ENCODE measurements at places on chromosomes 13 and 19.

- DNase-seq, result no peak
These were observed 70.2 kb upstream of the ZDHHC20 start for GRCh38 chr13:21529146-21529893.

GRCh38 chr13:33373624-33374023 lies 88.1 kb upstream of the STARD13 start:
- no peak for DNase-seq

DNA sequence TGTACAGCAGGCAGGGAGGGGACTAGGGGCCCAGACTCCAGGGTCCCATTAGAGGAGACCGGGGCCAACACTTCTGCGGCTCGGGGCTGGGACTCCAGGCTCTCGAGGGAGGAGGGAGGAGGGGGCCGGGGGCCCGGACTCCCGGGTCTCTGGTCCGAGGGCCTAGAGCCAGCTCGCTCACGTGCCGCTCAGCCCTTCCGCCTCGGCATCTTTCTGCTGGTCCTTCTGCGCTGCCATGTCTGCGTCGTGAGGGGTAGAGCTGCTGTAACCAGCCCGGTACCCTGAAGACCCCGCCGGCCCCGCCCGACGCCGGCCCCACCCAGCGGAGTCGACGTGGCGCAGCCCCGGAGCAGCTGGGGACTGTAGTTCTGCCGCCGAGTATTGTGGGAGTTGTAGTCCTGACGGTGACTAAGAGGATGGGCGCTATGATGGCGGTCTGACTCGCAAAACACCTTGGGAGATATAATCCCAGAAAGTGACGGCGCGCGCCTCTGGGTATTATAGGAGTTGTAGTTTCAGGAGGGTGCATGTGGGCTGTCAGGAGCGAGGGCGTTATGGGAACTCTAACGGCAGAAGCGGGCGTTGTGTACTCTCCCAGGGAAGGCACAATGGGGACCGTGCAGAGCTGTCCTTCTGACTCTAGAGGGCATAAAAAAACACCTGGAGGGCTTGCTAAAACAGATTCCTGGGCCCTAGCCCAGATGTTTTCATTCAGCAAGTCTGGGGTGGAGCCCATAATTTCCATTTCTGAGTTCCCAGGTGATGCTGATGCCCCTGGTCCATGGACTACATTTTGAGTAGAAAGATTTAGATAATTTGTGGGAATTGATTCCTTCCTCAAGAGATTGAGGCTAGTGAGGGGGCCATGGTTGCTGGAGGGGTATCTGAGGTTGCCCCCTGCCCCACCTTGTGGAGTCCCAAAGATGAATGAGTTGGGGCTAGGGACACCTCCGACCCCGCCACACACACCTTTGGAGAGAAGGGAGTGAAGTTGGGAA lies at the start of gene RABAC1:
Gene RABAC1, minus strand, starts transcription at position 266 of the 998 bp plus-strand sequence. Its CDS starts 29 bp downstream, at position 237.
- DNase-seq, result peak; percentile 90

GRCh38 chr13:42112864-42113263 lies 64.4 kb downstream of the DGKH start:
- DNase-seq, result no peak

- no peak for DNase-seq
These were observed 94.7 kb upstream of the PRR20A start for GRCh38 chr13:57045826-57046546.

GRCh38 chr13:66887088-66887487 lies 343.0 kb downstream of the PCDH9 start:
- DNase-seq, result peak; percentile 21

GRCh38 chr19:1841209-1841924 lies 6.9 kb downstream of the REXO1 start:
- DNase-seq, result no peak

DNA sequence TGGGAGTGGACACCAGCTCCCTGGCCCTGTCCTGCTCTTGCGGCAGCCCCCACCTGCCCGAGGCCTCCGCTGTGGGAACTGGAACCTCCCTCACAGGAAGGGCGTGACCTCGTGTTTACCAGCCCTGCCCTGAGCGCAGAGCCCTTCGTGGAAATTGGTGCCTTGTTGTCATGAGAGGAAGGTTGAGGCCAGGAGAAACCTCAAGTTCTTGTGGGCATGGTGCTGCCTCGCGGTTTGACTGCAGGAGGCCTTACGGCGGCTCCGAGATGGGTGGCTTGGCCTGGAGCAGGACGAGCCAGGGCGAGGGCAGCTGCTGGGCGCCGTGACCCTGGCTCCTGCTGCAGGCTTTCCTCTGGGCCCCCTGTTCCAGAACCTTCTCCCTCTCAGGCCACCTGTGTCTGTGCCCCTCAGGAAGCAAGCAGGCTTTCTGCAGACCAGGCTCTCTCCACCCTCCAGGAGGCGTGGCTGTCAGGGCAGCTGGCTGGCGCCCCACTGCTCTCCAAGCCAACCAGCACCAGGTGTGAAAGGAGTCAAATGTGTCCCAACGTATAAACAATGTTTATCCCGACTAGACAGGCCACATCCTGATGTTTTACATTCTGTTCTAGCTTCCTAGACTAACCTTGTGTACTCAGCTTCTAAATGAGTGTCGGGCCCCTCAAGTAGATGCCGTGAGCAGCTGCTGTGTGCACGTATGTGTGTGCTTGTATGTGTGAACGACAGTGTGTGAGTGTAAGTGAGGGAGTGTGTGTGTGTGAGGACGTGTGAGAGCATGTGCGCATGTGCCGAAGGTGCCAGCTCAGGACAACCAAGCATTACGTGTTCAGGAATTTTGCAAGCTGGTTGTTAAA lies 10.4 kb upstream of the RASA3 start:
- peak; percentile 94 for DNase-seq

- no peak for DNase-seq
These were observed 158.6 kb upstream of the SOX1 start for GRCh38 chr13:111908361-111908760.

DNA sequence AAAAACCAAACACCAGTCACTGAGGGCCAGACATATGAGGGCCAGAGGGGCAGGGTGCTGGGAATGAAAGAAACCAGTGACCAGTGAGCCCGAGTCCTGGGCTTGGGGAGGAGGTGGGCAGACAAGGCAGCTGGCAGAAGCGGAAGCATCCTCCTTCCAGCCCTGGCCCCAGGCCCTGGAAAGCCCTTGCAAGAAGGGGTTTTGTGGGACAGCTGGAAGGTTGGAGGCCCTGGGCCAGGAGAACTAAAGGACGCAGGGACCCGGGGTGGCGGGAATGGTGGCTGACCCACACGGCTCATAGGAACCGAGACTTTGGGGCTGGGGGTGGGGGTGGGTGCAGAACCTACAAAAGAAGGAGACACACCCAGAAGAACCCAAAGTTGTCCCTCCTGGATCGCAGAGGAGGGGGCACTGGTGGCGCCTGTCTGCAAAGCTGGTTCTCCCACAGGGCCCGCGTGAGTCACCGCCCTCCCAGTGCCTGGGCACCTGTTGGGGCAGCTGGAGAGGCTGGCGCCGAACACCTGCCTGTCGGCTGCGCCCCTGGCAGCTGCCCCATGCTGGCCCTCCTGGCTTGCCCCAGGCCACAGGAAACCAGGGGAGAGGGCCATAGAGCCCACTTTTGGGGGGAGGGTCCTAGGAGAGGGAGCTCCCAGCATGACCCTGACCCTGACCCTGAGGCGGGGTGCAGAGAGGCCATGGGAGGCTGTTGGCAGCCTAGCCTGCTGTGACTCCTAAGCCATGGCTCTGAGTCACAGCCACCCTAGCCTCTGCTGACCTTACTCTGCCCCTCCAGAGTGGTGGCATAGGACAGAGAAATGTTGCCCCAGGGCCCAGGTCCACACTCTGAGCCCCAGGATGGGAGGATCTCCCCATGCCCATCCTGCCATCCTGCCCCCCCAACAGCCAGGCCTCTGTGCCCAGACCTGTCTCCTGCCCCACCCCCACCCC lies 802 bp downstream of the DMPK start:
- peak; percentile 79 for DNase-seq

- DNase-seq, result no peak
These were observed 2.2 kb upstream of the TBXA2R start for GRCh38 chr19:3608750-3609322.

- DNase-seq, result no peak
These were observed 1.2 kb upstream of the MYDGF start for GRCh38 chr19:4671185-4671851.

All from SHP77 (cell line).